Fibroblast of skin of back (primary cell): ENCODE measurements at places on chromosomes 4 and X.
A peak's percentile ranks its signal among the peaks of the same experiment; 100 is the strongest.

DNA sequence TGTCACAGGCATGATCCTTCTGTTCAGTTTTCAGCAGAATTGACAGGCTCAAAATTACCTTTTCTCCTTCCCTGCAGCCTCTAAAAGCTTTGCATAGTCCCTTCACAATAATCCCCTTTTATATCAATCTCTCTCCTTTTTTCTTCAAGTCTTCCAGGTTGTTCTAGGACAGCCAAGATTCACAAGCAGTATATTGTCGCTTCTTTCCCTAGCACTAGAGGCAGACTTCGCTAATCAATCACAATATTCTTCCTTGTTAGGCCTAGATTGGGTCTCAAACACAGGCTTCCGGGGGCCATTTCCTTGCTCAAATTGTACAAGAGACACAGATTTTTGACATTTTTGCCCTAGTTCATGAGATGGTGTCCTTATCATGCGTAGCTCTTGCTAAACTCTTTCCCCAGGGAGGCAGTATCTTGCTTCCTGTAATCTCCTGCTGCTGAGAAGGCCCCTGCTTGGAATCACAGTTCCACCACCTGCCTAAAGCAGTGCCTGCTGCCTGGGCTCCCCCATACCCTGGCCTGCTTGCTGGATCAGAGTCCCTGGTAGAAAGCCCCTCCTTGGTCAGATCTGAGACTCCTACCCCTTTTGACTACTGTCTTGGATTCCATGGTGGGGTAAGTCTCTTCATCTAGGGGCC, 57.3 kb downstream of the DMP1 start:
- DNase-seq, result no peak

DNA sequence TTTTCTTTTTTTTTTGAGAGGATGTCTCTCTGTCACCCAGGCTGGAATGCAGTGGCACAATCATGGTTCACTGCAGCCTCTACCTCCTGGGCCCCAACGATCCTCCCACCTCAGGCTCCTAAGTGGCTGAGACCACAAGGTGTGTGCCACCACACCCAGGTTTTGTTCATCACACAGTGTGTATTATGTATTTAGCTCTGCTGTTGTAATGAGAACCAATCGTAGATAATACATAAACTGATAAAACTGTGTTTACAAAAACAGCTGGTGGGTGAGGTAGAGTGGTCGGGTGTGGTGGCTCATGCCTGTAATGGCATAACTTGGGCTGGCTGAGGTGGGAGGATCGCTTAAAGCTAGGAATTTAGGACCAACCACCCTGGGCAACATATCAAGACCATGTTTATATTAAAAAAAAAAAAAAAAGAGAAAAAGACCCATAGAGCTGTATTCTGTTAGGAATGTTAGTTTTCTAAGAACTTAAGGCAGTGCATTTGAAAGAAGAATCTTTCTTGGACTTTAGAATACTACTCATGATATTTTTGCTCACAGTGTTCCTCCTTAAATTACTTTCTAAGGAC, 34.9 kb downstream of the POLR2B start:
- no peak for DNase-seq

DNA sequence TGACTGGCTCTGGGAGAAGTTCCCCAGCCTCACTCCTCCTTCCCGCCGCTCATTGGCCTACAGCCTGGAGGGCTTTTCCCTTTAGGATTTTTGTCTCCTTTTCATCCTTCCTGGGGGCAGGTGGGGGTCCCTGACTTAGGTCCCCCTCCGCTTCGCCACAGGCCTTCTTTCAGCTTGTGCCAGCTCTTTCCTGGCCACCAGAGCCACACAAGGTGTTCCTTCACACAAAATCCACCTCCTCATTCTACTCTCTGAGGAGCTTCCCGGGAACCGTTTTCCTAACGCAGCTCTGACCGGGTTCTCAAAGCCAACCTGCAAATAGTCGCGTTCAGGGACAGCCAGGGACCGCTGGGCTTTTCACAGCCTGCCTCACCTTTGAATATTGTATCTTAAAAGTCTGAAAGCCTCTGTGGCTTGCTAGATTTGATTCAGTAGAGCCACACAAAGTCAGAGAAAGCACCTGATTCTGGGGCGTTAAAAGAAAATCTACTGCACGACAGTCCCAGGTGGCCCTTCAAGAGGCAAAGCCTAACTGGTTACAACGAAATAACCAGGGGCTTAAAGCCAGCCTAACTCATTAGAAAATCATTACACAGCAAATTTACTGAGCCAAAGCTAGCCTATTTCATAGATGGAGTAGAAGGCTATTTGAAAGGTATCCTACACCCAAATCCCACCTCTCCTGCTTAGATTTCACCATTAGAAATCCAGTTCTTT, 731 bp upstream of the GPC3 start:
- DNase-seq, result no peak

GRCh38 chrX:143623657-143624056, 12.2 kb downstream of the SLITRK4 start:
- DNase-seq, result no peak

- no peak for DNase-seq
These were observed 180.7 kb downstream of the CRLF2 start for GRCh38 chrX:1031521-1032430.

- no peak for DNase-seq
These were observed 273.2 kb downstream of the IL15 start for GRCh38 chr4:141909541-141909940.

GRCh38 chrX:154397888-154398667, at the start of gene RPL10:
Gene RPL10, plus strand, starts transcription at chrX:154398377. Its CDS starts 143 bp downstream, at chrX:154398520.
- DNase-seq, result peak; percentile 95
